ENCODE measurements at places on chromosomes 3 and 15.

- no peak for DNase-seq
Measured at GRCh38 chr3:150588027-150588830, 14.9 kb upstream of the SELENOT start.

- DNase-seq = no peak
Measured at GRCh38 chr3:38382506-38383080, 36.0 kb downstream of the XYLB start.

DNA sequence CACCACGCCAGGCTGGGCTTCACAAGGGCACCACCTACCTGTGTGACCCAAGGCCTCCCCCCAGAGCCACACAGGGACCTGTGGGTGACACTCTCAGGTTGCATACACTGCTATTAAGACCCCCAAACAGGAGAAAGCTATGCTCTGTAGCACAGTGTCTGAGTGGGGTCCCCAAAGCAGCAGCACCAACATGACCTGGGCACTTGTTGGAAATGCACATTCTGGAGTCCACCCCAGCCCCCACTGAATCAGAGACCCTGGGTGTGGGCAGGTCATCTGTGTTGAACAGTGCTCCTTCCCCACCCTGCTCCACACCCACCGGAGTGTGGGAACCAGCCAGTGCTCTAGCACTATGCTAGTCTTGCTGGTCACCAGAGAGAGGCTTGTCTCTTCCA, 76.1 kb downstream of the ADAMTS17 start:
- DNase-seq = no peak

DNA sequence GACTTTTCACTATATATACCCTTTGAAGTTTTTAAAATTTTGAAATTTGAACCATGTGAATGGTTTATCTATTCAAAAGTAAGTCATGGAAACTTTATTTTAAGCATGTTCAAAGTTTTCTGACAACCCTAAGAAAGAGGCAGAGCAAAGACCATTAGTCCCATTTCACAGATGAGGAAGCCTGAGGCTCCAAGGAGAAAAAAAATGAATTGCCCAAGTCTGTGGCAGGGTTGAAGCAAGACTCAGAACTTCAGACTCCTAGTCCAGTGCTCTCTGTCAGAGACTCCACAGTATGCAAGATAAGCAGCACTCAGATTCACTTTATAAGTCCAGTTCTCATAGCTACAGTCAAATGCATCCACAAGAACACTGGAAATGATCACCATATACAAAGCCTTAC, 4.5 kb downstream of the RAB43 start:
- no peak for DNase-seq

GRCh38 chr15:47184003-47184907, 533.0 kb upstream of the SEMA6D start:
- peak; percentile 5 for DNase-seq

DNA sequence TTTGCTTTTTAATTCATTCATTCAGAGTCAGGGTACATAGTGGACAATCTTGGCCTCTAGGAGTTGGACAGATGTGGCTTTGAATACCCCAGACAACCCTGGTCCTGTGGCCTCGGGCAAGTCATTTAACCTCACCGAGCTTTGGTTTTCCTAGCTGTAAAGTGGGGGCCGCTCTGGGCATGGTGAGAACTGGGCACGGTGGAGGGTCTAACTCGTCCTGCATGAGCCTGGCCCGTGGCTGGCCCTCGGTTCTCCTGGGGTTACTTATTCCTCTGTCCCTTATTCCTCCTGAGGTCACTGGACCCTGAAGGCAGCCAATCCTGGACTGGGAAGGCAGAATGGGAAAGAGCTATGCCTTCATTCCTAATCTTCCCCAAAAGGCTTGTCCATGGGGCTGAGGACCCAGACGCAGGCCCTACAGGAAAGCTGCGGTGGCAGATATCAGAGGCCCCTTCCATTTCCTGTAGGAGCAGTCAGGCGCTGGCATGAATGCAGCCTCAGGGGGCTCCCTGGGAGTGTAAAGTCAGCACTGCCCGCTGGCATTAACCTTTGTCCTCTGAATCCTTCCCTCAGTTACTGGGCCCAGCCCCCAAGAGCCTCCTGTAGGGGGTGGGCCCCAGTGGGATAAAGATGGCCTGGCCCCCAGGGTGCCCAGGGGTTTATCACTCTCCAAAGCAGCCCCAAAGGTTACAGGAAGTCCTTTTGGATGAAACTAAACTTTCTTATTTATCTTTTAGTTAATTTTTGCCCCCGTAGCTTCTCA, 17.9 kb upstream of the SEC13 start:
- no peak for DNase-seq

GRCh38 chr3:53828581-53828980, 17.6 kb downstream of the CHDH start:
- peak; percentile 24 for DNase-seq

DNA sequence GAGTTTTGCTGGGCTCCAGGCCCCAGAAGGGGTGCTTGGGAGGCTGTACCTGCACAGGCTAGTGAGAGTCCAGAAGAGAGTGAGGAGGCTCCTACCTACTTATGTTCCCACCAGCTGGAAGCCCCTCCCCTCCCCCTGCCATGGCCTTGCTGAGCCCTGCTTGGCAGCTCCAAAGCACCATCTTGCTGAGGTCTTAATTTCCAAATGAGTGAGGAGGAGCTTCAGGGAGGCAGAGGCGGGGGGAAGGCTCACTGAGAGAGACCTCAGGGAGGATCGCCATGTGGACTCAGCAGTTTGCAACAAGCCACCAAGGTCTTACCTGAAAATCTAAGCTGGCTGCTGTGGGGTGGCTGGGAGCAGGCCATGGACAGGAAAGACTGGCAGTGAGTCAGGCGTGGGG, 8.7 kb upstream of the CACNA2D2 start:
- DNase-seq = no peak

DNA sequence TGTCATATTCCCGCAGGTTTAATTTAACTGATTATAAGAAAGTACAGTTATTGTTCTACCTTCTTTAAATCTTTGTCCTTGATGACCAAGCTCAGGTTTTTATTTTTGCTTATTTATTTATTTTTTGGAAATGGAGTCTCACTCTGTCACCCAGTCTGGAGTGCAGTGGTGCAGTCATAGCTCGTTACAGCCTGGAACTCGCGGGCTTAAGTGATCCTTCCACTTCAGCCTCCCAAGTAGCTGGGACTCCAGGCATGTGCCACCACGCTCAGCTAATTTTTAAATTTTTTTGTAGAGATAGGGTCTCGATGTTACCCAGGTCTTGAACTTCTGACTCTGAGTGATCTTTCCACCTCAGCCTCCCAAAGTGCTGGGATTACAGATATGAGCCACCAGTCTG, 8.9 kb downstream of the USP3 start:
- DNase-seq = no peak

GRCh38 chr15:78264304-78265136, at the start of gene DNAJA4:
Gene DNAJA4, plus strand, starts transcription at chr15:78264562. Its CDS starts 202 bp downstream, at chr15:78264764.
- DNase-seq = peak; percentile 72

DNA sequence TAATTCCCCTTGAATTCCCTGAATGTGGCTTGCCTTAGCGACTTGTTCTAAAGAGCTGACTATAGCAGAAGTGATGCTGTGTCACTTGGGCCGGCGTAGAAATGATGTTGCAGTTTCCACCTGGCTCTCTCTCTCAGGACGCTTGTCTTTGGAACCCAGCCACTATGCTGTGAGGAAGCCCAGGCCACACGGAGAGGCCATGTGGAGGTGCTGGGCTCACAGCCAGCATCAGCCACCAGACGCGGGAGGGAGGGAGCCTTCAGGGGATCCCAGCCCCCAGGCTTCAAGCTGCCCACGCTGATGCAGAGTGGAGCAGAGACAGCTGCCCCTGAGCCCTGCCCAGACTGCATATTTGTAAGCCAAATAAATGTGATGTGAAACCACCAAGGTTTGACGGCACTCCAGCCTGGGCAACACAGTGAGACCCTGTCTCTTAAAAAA, 18.6 kb downstream of the RNU5B-1 start:
- DNase-seq = no peak

DNA sequence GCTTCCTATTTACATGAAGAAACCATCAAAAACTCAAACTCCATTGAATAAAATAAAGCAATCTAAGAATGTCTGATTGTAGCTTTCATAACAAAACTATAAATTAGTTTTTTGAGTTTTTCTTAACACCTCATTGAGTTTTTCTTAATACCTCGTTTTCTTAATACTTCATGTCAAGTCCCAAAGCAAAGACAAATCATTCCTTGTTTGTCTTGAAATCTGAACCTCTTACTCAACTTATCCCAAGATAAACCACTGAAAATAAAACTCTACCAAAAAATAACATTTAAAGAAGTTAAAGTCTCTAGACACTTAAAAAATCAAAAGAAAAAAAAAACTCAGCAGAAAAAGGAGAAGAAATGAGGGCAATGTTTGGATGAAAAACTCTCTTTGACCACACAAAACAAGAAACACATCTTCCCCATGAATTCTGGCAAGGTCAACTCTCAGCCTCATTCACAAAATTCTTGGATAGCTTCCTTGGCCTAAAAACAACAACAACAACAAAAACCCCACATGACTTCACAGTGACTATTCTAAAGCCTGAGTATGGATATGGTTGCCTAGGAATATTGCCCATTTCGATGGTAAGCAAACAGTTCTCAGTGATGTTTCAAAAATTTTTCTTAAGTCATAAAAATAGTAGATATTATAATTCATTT, 38.2 kb downstream of the TMCC1 start:
- DNase-seq = no peak

GRCh38 chr3:64147211-64147610, 78.1 kb downstream of the PRICKLE2 start:
- DNase-seq = no peak

- DNase-seq = peak; percentile 30
Measured at GRCh38 chr3:126129398-126129891, 45.5 kb upstream of the SLC41A3 start.

- DNase-seq = no peak
Measured at GRCh38 chr3:28615971-28616370, 267.3 kb upstream of the AZI2 start.

DNA sequence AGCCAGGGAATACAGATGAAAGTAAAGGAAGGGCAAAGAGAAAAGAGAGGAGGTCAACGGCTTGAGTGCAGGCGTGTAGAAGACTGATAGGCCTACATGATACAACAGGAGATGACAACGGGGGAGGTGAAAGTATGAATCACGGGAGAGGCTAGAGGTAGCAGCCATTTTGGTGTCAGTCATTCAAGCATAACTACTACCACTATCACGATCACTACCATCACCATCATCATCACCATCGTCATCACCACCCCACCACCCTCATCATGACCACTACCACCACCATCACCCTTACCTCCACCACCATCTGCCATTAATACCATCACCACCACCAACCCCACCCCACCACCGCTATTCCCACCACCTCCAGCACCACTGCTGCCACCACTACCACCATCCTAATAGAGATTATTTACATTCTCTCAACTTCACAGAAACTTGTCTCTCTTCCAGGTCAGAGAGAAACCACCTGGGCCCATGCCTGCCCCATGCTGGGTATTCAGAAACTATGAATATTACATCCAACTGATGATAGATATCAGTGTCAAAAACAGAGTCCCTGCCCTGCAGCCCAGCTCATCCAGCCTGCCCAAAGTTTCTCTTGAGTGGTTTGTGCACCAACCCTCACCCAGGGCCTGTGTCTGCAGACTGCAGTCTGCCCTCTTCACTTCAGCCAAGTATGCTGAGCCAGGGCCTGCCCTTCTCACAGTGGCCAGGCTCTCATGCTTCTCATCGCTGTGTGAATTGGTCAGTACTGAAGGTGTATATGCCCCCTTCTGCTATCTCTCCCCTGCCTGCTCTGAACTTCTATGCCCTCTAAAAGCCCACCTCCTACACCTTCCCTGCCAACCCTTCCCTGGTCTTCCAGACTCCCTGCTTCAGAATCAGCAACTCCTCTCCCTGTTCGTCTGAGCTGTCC, 215.6 kb upstream of the TLE3 start:
- no peak for DNase-seq

DNA sequence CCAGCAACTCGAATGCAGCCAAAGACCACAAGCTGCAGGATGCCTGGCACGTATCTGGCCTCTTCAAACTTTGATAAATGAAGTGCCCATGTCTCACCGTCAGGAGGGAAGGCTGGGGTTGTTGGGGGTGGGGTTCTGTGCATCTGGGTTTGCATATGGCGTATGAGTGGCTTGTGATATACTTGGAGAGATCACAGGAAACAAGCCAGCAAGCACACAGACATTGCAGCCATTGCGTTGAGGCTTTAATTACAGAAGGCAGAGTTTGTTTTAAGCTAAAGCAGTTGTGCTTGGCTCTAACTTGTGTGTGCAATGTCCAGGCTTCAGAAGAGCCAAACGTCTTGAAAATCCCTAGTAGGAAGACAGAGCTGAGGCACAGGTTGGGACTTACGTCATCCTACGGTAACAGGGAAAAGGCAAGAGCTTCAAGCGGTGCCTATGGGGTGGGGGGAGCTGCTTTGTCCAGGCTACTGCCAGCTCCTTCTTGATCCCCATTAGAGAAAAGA, 109.2 kb downstream of the ASB7 start:
- no peak for DNase-seq

GRCh38 chr3:121496786-121497185, 49.0 kb downstream of the POLQ start:
- no peak for DNase-seq

DNA sequence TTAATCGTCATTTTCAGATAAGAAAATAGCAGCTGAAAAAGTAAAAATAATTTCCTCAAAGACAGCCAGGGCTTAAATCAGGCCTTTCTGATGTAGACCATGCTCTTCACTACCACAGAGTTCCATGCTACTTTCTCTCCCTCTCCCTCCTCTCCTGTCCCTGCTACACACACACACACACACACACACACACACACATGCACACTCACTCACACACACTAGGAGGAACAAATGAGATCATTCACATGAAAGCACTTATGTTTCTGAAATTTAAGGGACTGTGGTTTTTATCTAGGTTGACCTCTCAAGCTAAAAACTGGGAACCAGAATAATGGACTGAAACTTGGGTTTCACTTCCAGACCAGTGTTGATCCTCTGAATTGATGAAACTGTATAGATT, 4.1 kb upstream of the PSMA4 start:
- peak; percentile 26 for DNase-seq

DNA sequence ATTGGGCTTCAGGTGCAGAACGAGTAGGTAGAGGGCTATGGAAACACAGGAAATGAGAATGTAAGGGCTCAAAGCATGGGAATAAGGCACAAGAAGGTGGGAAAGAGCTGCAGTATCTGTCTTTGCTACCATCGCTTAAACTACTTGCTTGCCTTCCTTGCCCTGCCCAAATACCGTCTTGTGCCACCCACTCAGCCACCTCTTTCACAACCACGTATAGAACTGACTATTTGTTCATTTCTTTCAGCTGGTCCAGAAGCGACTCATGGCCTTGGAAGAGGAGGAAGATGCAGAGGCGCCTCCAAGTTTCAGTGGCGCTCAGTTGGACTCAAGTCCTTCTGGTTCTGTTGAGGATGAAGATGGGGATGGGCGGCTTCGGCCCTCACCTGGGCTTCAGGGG, 11.8 kb downstream of the LPCAT4 start:
- no peak for DNase-seq

GRCh38 chr3:196938124-196938523, 4.2 kb downstream of the NCBP2 start:
- DNase-seq = no peak

DNA sequence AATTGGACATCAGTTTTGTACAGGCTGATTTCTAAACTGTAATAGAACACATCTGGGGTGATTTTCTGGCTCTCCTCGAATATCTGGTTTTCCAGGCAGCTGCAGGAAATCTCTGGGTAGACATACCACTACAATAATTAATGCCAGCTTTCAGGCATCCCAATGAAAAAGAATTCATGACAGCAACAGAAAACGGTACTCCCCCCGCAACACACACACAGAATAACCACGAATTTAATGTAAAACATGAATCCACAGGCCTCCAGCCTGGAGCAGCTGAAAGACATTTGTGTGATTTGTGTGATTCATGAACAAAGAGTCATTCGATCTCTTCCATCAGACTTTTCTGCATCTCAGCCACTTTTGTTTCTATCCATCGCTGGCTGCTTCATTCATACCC, 262.2 kb downstream of the MAGI1 start:
- DNase-seq = no peak

- DNase-seq = no peak
Measured at GRCh38 chr3:98731720-98732285, 31.3 kb upstream of the ST3GAL6 start.

Measured in suppressor macrophage treated with lipopolysaccharide for 1 hour (primary cell).